Activated naive CD8-positive, alpha-beta T cell treated with anti-CD3 and anti-CD28 coated beads for 36 hours (primary cell): ENCODE measurements at places on chromosomes 12 and 14.

DNA sequence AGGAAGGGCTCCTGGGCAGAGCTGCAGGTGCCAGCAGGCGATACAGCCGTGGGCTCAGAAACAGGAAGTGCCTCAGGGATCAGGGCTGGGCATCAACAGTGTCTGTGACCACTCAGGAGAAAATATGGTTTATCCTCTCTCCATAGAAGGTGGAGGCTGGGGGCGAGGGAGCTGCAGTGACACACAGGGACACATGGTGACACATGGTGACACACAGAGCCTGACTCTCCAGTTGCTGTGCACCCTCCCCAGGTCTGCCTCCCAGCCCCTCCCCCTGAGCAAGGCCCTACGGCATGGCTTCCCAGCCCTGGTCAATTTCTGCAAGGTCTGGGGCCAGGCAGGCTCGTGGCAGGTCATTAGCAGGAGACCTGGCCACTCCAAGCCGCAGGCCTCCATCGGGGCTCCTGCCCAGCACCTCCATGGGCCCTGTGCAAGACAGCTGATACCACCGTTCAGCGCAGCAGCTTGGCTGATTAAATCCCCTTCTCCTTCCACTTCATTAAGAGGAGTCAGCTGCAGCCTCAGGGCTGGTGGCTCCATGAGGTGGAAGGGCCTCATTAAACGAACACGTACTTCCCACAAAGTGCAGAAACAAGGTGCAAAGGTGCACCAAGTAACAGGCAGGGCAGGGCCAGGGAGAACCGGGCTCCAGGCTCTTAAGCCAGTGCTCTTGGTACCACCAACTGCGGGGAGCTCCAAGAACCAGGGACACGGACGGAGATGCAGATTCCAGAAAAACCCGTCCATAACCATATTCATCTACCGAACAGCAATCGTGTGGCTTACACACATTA is 60.7 kb downstream of the CCNK start:
- no peak for DNase-seq

- no peak for DNase-seq
Measured at GRCh38 chr12:26001530-26001929, 43.0 kb downstream of the RASSF8 start.

- DNase-seq = no peak
Measured at GRCh38 chr14:82879949-82880535, 1346.4 kb upstream of the SEL1L start.

- DNase-seq = no peak
Measured at GRCh38 chr14:40188006-40188405, 755.8 kb upstream of the FBXO33 start.

- peak; percentile 29 for DNase-seq
Measured at GRCh38 chr12:50220363-50220995, 53.3 kb upstream of the CERS5 start.

DNA sequence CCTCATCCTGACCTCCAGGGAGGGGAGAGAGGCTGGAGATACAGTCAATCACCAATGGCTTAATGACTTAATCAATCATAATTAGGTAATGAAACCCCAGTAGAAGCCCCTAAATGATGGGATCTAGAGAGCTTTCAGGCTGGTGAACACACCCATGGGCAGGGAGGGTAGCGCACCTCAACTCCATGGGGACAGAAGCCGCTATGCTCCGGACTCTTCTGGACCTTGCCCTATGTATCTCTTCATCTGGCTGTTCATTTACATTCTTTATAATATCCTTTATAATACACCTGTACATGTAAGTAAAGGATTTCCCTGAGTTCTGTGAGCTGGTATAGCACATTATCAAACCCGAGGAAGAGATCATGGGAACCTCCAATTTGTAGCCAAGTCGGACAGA is 205.9 kb downstream of the STXBP6 start:
- no peak for DNase-seq

- no peak for DNase-seq
Measured at GRCh38 chr12:95336387-95337067, 118.9 kb downstream of the VEZT start.
